NCI-H2107 (cell line): ENCODE measurements at places on chromosomes 3 and 15.
A peak's percentile ranks its signal among the peaks of the same experiment; 100 is the strongest.

DNA sequence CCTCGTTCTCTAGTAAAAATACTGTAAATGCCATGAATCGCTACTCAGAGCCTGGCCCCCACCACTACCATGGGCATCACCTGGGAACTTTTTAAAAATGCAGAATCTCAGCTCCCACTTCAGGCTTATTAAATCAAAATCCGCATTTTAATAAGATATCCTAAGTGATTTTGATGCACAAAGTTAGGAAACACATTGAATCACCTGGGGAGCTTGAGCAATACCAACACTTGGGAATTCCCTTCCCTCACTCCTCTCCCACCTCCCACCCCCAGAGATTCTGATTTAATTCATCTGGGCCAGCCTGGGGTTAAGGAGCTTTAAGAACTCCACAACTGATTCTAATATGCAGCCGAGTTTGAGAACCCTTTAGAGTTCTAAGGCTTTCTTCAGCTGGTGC, 26.8 kb downstream of the RLBP1 start:
- DNase-seq, result no peak

DNA sequence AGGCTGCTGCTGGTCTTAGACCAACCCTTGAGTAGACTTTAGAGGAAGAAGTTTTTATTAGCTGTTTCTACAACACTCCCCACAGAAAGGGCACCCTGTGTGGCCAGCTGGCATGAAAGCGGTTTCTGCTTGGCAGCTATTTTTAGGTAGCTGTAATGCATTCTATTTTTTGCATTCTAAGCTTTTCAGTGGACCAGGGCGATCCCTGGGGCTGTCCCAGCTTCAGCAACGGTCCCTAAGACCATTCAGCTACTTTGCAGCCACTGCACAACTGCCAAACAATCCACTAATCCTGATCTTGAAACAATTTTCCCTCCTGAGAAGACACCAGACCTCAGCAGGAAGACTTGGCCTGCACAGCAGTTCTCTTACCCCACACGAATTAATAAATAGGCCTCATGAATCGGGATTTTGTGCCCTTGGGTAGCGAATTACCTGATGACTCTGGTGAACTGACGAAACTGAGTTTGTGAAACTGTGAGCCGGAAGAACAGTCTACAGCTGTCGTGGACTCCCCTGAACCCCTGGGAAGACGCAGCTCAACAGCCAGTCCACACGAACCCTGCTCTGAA, 14.6 kb upstream of the TFRC start:
- DNase-seq, result no peak

GRCh38 chr3:72582211-72582878, 265.9 kb downstream of the SHQ1 start:
- DNase-seq, result no peak

- DNase-seq, result no peak
Observed at GRCh38 chr15:91357011-91357410, 257.0 kb downstream of the SV2B start.

DNA sequence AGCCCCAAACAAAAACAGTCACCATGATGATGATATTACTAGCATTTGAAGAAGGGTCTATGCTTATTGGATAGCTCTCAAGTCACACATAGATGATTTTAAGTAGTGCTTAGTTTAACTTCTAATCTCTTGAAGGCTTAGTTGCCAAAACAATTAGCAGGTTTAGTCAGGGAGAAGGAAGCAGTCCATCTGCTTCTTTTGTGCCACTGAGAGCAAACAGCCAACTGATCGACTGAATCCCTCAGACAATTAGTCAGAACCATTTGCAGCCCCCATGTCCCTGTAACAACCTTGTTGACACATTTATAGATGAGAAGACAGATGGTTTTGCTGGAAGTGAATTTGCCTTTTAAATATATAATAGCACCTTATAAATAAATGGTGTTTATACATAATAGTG, 585.1 kb upstream of the SUCLG2 start:
- no peak for DNase-seq

GRCh38 chr3:45227946-45228345, 1.9 kb upstream of the TMEM158 start:
- DNase-seq, result no peak

- no peak for DNase-seq
Observed at GRCh38 chr3:129555616-129556357, 12.8 kb downstream of the H1-8 start.

DNA sequence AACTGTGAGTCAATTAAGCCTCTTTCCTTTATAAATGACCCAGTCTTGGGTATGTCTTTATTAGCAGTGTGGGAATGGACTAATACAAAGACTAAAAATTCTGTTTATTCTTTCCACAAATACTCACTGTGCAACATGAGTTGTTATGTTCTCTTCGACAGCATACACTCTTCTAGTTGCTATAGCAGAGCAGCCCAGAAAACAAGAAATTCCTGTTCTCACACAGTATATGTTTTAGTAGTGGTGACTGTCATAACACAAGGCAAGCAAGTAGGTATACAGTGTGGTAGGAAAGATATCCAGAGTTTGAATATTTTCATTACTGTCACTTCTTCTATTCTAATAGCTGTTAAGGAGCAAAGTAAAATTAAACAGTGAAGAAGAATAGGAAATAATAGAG, 453.3 kb downstream of the ROBO1 start:
- DNase-seq, result no peak

DNA sequence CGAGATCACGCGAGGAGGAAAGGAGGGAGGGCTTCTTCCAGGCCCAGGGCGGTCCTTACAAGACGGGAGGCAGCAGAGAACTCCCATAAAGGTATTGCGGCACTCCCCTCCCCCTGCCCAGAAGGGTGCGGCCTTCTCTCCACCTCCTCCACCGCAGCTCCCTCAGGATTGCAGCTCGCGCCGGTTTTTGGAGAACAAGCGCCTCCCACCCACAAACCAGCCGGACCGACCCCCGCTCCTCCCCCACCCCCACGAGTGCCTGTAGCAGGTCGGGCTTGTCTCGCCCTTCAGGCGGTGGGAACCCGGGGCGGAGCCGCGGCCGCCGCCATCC, 1.1 kb upstream of the SETD5 start:
- no peak for DNase-seq

- no peak for DNase-seq
Observed at GRCh38 chr3:120559242-120560061, 36.7 kb upstream of the NDUFB4 start.

- DNase-seq, result peak; percentile 41
Observed at GRCh38 chr3:112681822-112682325, 40.9 kb upstream of the CCDC80 start.

DNA sequence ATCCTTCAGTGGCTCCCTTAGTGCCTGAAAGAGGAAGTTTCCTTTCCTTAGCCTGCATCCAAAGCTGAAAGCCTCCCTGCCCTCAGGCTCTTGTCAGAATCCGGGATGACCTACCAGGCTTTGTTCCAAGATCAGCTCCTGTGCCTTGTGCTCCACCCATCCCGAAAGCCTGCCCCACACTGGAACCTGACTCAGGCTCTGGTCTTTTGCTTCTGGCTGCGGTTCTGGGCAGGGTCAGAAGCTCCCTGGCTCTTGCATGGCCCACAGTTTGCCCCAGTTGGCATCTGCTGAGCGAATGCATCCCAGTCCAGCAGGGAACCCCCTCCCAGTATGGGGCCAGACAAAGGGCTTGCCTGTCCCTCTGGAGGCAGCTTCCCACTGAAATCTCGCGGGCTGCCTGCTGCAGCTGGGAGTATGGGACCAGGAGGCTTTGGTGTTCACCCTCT, 25.9 kb upstream of the KIF23 start:
- DNase-seq, result no peak

DNA sequence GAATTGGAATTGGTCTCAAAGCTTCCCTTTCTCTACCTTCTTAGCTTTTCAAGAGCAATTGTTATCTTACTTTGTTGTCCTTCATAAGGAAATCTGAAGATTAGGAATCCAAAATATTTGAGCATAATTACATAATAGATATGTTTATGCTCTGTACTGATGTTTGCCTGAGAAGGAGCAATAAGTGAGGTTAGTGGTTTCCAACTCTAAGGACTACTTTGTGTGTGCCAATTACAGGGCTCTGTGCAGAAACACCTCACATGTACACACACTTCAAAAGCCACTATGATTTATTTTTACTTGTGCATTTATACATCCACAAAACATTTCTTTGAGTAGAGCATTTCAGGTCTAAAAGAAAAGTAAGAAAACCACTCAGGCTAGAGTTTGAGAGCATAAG, 49.9 kb downstream of the MME start:
- no peak for DNase-seq

- DNase-seq, result no peak
Observed at GRCh38 chr15:101156061-101156460, 95.8 kb downstream of the CHSY1 start.

DNA sequence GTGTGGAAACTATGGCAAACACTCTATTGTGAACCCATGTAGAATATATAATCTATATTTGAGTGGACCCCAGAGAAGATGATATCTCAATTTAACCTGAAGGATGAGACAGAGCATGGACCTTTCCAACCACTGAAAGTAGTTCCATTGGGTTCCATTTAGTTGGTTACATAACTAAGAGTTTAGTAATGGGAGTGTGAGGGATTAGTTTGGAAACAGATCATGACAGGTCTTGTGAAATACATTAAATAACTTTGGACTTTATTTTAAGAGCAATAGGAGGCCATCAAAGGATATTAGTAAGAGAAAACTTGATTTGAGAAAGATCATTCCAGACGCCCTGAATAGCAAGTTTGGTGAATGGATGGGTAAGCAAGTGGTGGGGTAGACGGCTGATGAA, 487.2 kb upstream of the ROBO2 start:
- DNase-seq, result no peak

DNA sequence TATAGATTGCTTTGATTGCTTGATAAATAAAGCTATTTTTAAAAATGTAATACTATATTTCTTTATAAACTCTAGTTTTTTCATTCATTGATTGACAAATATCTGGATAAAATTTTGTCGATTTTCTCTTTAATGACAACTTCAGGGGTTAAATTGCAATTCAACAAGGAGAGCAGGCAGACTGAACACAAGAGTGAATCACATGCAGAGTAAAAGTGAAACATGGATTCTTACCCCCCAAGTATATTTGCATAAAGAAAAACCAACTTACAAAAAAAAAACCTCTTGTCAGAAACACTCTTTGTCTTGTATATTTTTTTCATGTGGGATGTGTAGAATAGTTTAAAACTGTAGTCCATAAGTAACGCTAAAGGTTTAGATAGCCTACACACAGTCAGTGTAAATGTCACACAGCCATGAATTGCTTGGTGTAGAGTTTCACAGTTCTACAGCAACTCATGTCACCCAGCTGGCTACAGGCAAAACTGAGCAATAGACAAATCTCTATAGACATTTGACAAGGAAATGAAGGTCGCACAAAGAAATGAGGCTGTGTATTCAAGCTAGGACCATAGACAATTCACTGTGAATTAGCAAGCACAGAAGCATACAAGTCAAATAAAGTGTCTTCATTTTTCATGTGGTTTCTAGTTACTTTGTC, 141.6 kb downstream of the THRB start:
- DNase-seq, result no peak

DNA sequence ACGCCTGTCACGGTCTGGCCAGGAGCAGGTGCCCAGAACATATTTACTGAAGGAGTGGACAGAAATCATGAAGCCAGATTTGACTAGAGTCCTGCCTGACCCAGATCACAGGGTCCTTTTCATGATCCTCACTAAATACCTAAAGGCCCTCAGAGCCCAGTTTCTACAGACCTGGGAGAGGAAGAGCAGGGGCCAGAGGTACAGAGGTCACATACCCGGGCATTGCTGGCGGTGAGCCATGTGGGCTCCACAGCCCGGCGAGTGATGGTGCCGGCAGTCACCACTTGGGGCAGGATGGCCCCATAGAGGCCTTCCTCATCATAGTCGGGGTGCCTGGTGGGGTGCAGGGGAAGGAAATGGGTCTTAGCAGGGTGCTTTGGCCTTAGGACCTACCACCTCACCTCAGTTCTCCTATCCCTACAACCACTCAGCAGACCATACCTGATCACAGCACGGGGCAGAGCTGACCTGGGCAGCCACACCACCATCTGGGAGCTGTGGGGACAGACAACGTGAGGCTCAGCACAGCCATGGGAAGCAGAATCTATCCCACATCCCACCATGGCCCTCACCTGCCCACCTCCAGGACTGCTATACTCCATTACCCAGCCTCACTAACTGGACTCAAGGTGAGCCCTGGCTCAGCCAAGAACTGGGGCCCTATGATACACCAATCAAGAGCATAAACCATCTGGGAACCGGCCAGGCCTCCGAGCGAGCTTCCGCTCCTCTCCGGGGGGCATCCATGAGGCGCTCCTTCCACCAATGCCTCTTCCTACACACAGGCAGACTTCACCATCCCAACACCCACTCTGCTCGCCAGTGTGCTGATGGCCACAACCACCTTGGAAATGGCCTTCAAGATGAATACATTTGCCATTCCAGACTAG, 12.9 kb downstream of the POLG start:
- DNase-seq, result no peak

DNA sequence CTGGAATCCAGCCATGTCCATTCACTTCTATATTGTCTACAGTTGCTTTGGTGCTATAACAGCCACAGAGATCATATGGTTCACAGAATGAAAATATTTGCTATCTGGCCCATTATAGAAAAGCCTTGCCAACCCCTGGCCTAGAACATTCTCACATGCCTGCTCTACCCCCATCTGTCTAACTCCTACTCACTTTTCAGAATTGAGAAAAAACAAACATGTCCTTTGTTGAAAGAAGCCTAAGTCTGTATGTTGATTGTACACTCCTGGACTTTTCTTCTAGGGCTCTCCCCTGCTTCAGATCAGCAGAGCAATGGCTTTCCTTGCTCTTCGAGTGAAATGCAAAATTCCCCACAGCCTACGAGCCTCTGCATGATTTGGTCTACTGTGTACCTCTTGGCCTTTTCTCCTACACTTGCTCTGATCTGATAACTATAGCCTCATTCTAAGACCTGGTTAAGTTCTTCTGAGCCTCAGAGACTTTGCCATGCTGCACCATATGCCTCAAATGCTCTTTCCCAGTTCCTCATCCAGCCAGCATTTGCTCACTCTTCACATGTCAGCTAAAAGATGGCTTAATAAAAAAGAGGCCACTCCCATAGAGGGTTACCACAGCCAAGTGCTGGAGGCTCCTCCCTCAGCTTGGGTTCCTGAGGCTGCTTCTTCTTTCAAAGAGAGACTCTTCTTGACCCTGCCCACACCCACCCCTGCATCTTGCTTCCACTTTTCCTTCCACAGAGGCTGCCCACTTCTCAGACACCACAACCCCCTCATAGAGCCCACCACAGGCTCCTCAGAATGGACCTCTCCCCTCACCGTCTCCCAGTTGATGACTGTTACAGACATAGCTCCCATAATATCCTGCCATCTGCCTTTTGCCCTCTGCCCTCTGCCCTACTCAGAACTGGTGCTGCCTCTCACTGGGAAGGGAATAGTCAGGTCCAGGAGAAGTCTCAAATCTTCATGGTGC, 22.9 kb upstream of the DCLK3 start:
- no peak for DNase-seq

- no peak for DNase-seq
Observed at GRCh38 chr15:40695469-40695890, 506 bp downstream of the RAD51 start.

- no peak for DNase-seq
Observed at GRCh38 chr3:113754494-113755159, 7.8 kb downstream of the ATP6V1A start.

DNA sequence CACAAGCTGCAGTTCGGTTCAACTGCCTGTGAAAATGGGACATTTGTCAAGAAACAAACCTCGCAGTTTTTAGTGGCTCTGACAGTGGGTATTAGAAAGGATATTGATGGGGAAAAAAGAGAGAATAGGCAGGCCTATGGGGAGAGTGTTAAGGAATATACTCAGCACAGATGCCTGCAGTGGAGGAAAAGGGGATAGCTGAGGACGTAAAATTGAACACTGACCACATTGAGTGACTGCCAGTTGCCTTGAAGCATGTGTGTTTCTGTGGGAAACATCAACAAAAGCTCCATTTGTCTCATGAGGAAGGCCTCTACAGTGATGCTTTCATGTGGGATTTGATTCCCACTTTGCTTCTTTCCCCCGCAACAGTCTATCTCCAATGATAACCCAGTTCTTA, 1042.1 kb downstream of the TUSC7 start:
- DNase-seq, result no peak
